ENCODE measurements at places on chromosomes 5 and 9. TPM values are rescaled to one million over a fixed set of nuclear protein-coding genes. Genes with fewer than 3 reads are reported as not detected.

The ANXA1 gene
- total RNA-seq: 578 TPM

The NSD1 gene
- 52.8 TPM for total RNA-seq

The CTXN3 gene
- total RNA-seq: not detected

The FAXDC2 gene
- total RNA-seq: 11.3 TPM

The MRPL41 gene
- 41.3 TPM for total RNA-seq

The SEC61B gene
- total RNA-seq: 58.8 TPM

The PCDHGA6 gene
- total RNA-seq: 4.8 TPM

The ACSL6 gene
- 0.26 TPM for total RNA-seq

The SLCO6A1 gene
- total RNA-seq: not detected

The INSL4 gene
- not detected for total RNA-seq

The GLDC gene
- 0.51 TPM for total RNA-seq

The PCDHGB2 gene
- total RNA-seq: 4.6 TPM

The GFPT2 gene
- 26.7 TPM for total RNA-seq

DNA sequence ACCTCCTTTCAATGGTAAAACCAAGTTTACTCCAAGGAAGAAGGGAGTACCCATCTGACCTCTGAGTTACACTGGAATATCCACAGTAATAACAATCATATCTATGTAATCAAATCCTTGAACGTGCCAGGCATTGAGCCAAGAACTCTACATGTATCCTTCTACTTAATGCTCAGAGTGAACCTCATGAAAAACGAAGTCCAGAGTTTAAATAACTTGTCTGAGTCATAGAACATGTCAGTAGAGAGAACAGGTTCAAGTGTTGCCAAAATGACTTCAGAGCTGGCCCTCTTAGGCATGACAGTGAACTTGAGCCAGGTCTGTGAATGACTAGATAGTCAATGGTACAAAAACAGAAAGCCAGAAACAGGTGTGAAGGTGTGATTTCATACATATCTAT is 164.1 kb upstream of the ZNF618 start:
- DNase-seq: peak; percentile 86

GRCh38 chr9:106755736-106756135 is 107.2 kb upstream of the ZNF462 start:
- DNase-seq: no peak

- no peak for DNase-seq
These were observed 134.8 kb upstream of the PPP1R2B start for GRCh38 chr5:156715287-156715686.

DNA sequence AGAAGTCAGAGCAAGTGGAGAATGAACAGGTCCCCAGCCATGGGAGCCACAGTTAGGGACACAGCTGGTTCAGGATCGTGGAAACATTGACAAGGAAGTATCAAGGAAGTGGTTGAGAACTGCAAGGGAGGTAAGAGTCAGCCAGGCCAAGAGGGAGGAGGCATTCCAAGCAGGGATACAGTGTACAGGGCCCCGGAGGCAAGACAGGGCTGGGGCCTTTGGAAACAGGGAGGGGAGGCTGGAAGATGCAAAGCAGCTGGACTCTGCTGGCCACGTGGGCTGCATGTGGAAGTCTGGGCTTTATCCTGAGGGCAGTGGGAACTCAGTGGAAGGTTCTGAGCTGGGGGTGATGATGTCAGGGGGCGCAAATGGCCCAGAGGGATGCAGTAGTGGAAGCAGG is 14.2 kb downstream of the CCDC180 start:
- no peak for DNase-seq

DNA sequence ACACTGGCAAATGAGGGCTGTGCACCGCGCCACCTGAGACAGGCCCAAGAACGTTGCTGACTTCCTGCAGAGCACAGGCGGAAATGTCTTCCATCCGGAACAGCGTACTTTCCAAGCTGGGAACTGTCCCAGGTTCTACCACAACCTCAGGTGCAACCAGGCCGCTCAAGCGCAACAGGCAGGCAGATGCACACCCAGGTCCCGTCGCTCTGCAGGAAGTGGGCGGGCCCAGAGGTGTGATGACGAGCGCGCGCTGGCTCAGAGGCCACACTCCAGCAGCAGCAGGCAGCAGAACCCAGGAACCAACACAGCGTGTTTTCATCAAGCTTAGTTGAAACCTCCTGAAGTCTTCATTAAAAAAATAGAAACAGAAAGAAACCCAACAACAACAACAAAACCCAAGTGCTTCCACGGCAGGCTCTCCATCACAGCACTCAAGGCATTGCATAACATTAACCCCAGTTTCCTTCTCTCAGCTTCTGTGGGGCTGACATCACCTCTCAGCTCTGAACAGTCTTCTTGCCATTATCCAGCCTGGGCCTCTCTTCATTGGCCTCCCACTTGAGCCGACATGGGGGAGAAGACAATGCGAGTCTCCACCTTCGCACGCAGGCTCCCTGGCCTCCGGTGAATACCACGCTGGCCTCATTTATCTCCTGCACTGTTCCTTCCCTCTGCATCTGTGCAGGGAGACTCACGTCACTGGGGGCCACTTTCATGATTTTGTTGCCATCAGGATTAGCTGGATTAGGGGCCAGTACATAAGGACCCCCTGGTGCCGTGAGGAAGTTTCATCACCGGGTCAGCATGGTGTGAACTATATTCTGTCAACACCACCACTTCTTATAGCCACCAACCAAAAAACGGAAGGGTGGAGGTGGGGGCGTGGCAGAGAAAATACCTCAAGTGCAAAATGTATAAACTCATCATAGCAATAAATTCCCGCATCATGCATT is 22.1 kb downstream of the PTCH1 start:
- DNase-seq: peak; percentile 72

DNA sequence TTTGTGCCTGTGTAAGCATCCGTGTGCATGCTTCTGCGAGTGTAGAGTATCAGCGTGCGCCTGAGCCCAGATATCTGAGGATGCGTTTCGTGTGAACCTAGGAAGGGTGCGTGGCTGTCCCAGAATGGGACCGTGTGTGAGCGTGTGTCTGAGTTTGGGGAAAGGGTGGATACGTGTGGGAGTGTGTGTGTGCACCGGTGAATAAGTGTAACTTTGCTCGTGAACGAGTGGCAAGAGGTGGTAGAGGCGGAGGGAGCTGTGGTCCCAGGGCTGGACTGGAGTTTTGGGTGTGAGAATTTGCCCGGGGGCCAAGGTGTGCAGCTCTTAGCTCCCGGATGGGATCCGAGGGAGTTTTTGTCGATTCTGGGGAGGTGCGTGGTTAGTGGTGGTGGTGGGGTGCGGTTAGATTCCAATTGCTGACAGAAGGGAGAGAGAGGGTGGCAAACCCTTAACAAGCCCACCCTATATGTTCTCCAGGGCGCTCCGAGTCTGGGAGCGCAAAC is 686 bp upstream of the COL27A1 start:
- DNase-seq: peak; percentile 31

DNA sequence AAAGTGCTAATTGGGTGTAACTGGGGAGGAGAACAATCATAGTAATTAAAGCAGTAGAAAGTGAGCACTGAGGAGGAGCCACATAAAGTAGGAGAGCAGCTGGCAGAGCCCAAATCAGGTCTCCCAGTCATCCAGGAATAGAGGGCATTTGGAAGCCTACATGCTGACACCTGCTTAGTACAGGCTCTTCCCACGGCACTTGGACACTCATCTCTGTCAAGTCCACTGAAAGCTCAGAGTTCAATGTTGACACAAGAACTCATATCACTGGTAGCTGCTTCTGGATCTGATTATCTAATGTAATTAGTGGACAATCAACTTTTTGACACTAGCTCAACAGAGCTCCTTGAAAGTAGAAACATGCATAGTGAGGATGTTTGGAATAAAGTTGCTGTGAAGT is 45.9 kb upstream of the PCSK1 start:
- DNase-seq: no peak

GRCh38 chr5:131548176-131548575 is 86.9 kb downstream of the RAPGEF6 start:
- DNase-seq: no peak

- DNase-seq: no peak
These were observed 17.3 kb upstream of the DAP start for GRCh38 chr5:10778179-10778910.

DNA sequence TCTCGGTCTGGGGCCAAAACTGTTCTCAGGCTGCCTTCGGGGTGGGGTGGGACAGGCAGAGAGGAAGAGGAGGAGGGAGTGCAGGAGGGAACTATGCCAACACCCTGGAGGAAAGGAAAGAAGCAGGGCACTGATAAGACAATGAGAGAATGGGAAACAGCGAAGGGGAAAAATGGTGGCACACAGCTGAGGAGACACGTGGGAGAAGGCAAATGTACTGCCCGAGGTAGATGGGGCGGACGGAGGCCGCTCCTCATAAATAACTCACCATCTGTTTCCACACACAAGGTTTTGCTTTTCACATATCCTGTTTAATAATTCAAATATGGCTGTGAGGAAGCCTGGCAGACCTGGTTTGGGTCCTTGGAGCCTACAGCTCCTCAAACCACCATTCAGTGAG is 148.2 kb upstream of the LRRTM2 start:
- DNase-seq: no peak

- no peak for DNase-seq
These were observed 2306.2 kb upstream of the ACO1 start for GRCh38 chr9:30078195-30078594.

DNA sequence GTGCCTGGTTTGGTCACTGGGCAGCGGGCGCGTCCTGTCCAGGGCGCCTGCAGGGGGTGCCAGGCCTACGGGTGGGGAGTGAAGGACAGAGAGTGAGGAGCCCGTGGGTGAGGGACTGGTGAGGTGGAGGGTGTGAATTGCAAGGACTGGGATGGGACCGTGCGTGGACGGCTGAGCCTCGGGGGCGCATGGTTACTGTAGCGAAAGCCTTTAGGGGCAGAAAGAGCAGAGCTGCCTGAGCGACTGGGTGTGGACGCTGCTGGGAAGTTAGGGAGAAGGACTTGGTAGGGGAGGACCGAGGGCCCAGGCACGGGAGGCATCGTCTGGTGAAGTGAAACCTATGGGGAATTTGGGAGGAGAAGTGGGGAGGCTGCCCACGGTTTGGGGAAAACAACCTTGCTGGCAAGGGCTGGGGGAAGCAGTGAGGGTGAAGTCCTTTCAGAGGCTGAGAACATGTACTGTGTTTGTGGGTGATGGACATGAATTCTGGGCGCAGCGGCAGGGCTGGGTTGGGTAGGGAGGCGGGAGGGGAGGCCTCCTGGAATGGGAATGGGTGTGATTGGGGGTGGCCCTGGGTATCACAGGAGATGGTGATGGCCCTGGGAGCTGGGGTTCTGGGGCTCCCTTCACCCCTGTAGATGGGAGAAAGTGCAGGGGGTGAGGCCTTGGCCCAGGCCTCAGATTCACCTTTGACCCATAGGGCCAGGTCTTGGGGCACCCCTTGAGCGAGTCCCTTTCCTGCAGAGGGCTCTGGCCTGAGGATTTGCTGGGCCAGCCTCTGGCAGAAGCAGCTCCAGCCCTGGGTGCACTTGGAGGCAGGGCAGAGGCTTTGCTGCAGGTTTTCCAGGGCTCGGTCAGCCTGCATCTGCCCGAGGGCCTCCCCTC is 1.7 kb upstream of the TOR4A start:
- DNase-seq: no peak

DNA sequence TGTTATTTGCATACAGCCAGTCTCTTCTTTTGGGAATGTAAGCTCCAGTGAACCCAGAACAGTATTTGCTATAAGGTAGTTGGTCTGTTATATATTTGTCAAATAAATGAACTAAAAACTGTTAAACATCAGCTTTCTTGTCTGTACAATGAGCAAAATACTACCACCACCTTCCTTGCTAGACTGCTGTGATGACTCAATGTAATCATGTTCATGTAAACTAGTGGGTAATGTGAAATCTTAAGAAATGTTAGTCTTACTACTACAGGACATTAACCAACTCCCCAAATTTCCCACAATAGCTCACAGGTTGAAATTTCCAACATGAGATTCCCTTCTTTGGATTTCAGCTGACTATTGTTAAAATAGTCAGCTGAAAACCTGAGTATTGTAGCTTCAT is 176.1 kb downstream of the TRPM3 start:
- DNase-seq: peak; percentile 2

GRCh38 chr5:125970631-125971307 is 452.4 kb upstream of the GRAMD2B start:
- DNase-seq: no peak

DNA sequence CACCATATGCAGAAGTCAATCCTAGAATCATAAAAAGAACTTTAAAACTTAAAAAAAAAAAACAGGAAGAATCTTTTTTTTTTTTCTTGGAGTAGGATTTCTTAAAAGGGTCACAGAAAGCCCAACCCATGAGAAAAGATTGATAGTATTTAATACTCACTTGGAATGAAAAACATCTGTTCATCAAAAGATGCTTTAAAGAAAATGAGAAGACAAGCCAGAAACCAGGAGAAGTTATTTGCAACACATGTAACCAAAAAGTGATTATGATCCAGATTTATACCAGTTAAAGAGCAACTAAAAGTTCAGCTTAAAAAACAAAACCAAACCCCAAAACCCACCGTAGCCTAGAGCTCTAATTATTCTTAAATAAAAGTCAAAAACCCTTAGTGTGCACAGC is 69.3 kb downstream of the TLE4 start:
- DNase-seq: no peak

- no peak for DNase-seq
These were observed 1.2 kb upstream of the CCDC69 start for GRCh38 chr5:151225071-151225470.

DNA sequence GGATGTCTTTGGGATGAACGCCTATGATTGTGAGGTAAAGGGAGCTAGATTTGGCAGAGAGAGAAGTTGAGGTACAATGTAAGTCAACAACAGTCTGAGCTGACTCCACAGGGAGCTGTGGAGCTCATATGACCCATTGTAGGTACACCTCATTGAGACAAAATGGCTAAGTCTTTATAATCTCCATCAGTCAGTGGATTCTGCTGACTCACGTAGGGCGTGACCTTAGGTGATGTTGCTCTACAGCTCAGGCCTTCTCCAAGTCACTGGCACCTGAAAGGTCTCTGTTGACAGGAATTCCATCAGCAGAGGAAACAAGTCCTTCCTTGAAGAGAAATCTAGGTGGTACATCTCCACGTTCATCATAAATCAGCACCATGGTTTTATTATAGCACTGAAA is 118.2 kb upstream of the PRR16 start:
- DNase-seq: no peak

- DNase-seq: peak; percentile 21
These were observed 270.4 kb upstream of the TARS1 start for GRCh38 chr5:33170411-33170810.

- no peak for DNase-seq
These were observed 338.5 kb downstream of the GADD45G start for GRCh38 chr9:89943309-89943708.

DNA sequence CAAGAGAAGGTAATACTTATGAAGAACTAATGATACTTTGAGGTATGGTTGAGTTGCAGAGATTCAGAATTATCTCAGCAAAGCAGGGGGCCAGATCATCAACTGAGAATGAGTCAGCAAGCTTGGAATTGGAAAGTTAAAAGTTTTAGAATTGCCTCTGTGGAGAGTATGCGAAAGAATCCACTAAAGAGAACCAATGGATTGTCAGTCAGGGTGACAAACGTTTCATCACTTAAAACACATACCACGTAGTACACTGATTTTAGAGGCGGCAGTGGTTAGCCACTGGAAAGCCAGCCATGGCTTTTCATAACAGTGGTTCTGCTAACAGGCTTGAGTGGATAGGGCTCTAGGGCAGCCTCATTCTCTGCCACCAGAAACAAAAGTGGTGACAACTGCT is 30.7 kb downstream of the AOPEP start:
- no peak for DNase-seq

- DNase-seq: no peak
These were observed 186.3 kb downstream of the NR3C1 start for GRCh38 chr5:143217065-143217803.

GRCh38 chr9:24614070-24614469 is 68.4 kb upstream of the IZUMO3 start:
- no peak for DNase-seq
